ENCODE measurements at places on chromosomes 3 and 15.
A peak's percentile ranks its signal among the peaks of the same experiment; 100 is the strongest.

DNA sequence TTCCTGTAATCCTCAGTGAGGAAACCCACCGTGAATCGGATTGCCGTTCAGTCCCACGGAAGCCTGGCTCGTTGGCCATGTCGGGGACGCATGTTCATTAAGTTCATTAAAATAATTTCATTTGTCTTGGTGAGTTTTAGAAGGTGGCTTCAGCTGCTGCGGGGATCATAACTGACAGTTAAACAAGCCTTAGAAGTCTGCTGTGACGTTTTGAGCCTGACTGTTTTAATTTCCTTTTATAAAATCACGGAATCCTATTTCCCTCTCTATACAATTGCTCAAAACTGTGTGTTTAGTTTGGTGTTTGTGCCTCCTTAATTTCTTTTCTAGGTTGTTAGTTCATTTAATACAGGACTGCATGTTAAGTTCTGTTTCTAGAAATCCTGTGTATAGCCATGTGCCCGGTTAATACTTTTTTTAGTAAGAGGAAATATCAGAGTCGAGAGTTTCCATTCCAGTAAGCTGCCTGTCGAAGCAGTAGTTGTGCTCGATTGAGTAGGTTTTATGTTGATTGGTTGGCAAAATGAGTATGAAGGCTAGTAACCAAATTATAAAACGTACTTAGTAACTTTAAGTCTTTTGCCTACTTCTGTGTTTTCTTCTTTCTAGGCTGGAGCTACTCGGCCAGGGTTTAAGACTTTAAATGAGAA, 705 bp downstream of the NIPA2 start:
- no peak for DNase-seq

- no peak for DNase-seq
Measured at GRCh38 chr15:58522865-58523264, 91.1 kb downstream of the LIPC start.

DNA sequence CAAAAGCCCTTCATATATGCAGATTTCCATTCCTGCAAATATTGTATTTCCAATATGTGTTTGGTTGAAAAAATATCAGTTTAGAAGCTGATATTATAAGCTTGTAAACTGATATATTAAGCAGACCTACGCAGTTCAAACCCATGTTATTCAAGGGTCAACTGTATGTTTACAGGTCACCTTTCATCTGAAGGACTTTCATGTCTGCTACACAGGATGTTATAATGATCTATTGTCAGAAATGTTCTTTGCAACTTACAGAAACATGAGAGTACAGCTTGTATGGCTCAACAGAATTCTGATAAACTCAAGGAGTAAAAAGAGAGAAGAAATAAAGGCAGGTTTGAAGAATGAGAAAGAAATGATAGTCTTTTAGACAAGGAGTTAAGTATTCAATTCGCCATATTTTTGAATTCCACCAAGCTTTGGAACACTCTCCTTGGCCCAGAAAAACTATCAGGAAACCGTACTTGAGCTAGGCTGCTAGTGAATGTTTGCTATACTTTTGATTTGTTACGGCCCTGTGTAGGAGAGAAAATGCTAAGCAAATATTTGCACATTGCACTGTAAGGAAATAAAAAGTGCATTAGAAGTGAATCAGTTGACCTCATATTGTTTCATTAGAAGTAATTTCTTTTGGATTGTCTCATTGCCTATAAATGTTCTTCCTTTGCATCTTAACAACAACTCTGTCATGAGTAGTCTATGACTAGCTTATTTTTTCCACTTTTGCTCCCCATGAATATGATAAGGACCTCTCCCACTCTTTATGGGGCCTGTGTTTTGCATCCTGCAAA, 81.2 kb downstream of the NEK11 start:
- DNase-seq = no peak

GRCh38 chr3:49248840-49249227, 28.2 kb downstream of the C3orf62 start:
- DNase-seq = no peak

GRCh38 chr15:58469432-58470353, 37.9 kb downstream of the LIPC start:
- DNase-seq = no peak

- peak; percentile 71 for DNase-seq
Measured at GRCh38 chr15:48250640-48251076, 44.6 kb downstream of the SLC12A1 start.

DNA sequence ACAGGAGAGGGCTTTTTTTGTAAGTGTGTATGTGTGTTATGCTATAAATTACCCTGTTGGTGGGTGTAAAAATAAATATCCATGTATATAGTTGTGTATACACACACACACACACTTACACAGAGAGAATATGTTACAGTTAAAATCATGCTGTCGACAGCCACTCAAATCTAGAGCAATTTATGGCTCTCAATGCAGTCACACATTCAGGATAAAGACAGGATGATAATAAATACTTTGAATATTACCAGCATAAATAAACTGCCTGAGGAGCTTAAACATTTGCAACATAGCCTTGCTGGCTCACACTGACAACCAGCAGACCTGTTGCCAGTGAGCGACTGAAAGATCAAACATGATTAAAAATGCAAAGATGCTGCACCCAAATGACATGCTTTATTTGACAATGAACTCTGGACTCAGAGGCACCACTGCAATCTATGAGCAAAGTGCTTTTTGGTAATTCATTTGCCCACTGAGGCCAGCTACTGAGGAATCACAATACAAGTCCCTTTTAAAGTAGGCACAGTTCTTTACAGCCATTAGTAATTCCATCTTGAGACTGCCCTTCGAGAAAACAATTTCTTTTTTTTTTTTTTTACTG, 458.9 kb downstream of the FHIT start:
- DNase-seq = no peak

DNA sequence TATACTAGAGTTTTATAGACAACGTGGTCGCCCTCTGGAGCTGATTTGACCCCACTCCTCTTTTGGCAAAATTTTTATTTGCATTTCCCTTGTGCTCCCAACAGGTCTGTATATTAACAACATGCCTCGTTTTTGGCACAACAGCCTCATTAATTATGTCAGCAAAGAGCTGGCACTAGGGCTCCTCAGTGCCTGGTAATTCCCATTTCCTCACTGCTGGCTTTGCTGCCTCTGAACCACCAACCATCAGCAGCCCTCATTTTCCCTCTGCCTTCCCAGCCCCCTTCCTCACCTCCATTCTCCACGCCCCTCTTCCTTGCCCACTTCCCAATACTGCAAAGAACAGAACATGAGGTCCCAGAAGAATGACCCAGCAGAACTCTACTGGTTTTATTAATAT, 204.8 kb downstream of the ABHD5 start:
- no peak for DNase-seq

DNA sequence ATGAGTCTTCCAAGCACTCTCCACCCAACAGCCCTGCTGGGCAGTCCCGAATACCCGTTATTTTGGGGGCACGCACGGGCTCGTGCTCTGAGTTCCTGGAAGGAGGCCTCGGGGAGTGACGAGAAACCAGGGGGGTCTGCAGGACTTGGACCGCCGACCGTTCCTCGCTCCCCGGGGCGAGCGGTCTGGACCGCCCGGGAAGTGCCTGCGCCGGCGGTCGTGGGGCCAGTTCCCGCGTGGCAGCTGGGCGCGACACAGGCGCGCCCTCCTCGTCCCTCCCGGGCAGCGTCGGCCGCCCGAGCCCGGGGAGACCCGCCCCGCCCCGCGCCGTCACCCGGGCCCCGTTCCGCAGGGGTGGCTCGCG, 387 bp downstream of the GNB4 start:
- DNase-seq = no peak

Measured in SK-N-DZ (cell line).